ENCODE measurements at places on chromosomes 5 and 9.

- no peak for DNase-seq
Measured at GRCh38 chr9:83047839-83048775, 14.8 kb downstream of the RASEF start.

DNA sequence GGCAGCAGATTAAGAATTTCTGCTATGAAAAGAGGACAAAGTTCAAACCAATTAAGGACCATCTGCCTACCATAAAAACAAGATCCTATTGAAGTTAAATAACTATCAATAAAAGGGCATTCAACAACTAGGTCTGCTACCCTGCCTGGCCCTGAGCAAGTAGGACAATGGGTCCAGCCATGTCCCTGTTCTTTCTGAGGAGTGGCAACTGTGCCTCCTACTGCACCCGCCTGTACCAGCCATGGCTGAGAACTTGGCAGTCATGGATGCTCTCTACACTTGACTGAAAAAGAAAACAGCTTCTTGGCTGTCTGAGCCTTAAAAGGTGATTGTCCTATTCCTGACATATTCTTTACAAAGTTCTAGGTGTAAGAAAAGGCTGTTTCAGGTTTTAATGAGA is 652.4 kb downstream of the PDE4D start:
- DNase-seq: no peak

GRCh38 chr5:74629326-74629725 is 11.2 kb downstream of the ENC1 start:
- DNase-seq: no peak

GRCh38 chr5:170619869-170620268 is 116.0 kb downstream of the KCNIP1 start:
- DNase-seq: no peak

DNA sequence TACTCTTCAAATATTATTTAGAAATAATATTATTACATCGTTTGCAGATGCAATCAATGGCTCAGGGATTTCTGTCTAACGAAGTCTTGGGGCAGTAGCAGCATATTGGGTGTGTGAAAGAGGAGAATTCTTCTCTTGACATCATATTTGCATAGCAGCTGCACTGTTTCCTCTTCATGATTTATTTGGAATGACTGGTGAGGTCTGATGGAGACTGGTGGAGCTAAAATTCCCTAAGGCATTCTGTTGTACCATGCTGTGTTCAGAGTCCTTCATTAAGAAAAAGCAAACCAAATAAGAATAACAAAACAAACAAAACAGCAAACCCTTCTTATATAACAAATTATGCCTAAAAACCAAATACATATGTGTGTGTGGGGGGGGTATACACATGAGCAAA is 177.6 kb downstream of the DIRAS2 start:
- no peak for DNase-seq

DNA sequence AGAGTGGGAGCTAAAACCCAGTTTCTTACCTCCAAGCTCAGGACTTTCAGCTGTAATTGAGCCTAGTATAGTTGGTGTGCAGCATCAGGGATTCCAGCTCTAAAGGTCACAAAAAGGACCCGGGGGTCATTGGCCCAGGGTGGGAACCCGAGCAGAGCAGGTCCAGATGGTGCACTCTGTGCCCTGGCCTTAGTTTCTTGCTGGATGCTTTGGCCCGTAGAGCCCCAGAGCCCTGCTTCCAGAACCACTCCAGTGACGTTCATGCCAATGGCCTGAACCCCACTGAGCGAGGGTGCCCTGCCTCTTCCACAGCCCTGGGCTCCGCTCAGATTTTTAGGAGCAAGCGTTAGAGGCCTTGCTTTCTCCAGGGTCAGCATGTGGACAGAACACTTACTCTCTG is 8.2 kb downstream of the SLC22A5 start:
- DNase-seq: no peak
